ENCODE measurements at places on chromosomes 7 and 10.
A peak's percentile ranks its signal among the peaks of the same experiment; 100 is the strongest.

GRCh38 chr10:86556532-86556931, 34.9 kb upstream of the WAPL start:
- no peak for DNase-seq

DNA sequence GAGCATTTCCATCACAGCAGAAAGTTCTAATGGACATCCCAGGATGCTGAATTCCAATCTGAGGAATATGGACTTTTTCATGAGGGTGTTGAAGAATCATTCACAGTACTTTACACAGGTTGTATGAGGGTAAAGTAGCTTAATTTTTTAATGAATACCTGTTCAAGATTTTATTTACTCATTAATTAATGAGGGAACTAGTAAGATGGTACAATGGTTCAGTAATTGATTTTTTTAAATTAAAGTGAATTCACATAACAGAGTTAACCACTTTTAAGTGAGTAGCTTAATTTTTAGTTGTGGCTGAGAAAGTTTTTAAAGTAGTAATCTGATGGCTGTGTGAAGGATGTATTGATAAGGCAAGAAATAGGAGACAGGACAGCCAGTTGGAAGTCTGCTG, 266.5 kb downstream of the GFRA1 start:
- no peak for DNase-seq

DNA sequence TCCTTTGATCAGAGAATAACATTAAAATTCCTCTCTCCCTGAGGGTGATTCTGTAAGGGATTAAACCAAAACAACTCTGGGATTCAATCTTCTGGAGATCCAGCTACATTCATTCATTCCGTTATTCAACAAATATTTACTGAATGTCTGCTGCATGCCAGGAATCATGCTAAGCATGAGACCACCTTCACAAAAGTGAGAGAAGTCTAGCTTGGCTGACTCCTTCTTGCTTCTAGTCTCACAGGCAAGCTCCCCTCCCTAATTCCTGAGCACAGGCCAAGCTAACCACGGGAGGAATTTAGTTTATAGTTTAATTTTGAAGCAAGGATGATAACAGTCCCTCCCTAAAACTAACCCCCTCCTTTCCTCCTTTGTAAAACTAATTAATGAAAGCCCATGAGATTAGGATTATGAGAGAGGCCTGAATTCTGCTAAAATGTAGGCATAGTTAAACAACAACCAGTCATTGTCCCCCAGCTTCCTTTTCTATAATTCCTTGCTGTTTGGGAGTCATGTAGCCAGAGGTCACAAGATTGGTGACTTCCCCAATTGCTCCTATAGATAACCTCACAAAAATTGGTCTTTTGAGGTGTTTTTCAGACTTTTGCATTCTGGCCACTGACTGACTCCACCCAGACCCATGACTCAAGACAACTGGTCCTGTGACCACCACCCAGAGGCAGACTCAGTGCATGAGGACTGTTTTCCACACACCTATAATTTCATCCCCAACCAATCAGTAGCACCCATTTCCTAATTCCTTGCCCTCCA, 113.5 kb downstream of the ITGB8 start:
- no peak for DNase-seq

- no peak for DNase-seq
These were observed 3.2 kb downstream of the MRPL43 start for GRCh38 chr10:100983868-100984671.

GRCh38 chr10:122849090-122849489, 3.4 kb upstream of the CUZD1 start:
- no peak for DNase-seq

- DNase-seq = no peak
These were observed 100.7 kb downstream of the CDK6 start for GRCh38 chr7:92735707-92736106.

DNA sequence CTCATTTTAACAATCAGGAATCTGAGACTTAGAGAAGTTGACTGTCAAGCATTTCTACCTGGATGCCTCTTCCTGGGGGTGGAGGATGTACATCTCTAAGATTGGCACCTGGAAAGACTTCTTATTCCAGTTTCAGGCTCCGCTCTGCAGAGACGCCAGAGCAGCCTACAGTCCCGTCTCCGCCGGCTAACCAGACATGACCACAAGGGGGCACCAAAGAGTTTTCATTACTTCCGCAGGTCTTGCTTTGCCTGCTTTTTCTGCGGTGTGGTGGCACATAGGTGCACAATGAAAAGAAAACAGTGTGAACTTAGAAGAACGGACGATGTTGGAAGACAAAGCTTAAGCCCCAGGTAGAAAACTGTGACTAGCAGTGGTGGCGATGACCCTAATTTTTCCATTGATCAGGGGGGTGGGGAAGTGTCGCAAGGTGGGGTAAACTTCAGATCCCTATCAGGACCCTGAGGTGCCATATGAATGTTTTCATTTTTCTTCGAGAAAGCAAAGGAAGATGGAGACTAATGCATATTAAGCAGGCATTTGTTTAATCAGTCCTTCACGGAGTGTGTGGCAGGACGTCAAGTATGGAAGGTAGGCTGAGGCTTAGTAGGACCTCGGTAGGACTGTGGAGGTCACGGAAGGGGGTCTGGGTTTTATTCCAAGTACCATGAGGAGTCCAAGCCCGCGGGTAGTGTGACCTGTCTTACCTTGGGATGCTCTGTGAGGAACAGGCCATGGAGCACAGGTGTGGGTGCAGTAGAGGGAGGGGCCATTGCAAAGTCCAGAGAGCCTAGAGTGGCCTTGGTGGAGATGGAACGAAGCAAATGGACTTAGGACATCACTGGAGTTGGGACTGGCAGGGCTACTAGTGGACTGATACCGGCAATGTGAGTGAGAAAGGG, 60.1 kb upstream of the SORCS3 start:
- DNase-seq = peak; percentile 34

DNA sequence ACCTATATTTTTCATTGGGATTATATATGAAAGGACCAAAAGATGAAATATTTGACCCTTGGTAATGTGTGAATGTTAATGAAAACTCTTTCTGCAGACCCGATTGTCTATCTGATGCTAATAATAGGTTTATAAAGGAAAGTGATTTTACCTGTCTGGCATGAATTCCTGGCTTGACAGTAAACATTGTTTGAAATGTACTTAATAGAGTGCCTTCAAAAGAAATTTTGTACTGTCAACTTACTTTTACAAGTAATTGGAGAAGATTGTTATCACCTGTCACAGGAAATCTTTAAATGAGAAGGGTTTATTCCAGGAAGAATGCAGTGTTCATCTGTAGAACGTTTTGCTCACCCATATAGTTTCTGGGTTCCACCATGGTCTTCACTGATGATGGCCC, 588.2 kb downstream of the INHBA start:
- no peak for DNase-seq

GRCh38 chr10:5625992-5626777, 40.2 kb downstream of the ASB13 start:
- no peak for DNase-seq

GRCh38 chr7:44386139-44386913, 60.9 kb upstream of the CAMK2B start:
- no peak for DNase-seq

DNA sequence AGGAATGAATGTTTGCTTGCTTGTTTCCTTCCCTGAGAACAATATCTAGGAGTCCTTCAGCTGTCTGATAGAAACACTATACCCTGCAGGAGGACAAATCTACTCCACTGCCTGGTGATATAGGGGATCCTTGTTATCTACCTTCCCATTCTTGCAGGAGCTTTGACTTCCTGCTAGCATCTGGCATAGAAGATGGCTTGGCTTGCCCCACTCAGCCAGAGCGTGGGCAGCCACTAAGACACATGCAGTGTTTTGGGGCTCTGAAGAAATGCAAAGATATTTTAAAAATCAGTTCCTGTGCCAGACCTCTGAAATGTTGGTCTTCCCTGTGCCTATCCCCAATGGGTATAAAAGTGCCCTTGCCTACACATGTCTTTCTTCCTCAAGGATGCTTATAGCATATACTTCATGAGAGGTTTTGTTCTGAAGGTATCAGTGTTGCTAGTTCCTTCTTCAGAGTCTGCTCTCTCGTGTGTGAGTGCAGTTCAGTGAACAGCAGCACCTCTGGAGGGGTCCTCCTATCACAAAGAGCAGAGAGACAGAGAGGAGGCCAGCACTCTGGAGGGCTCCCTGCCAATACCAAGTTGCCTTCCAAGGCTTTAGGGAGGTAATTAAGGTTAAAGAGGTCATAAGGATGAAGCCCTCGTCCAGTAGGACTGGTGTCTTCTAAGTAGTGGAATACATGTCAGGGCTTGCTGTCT, 149.1 kb upstream of the CALCR start:
- no peak for DNase-seq

- no peak for DNase-seq
These were observed 48.9 kb downstream of the CUZD1 start for GRCh38 chr10:122796796-122797195.

GRCh38 chr10:84177541-84178141, 4.0 kb downstream of the GPR15LG start:
- DNase-seq = peak; percentile 28
